Cerebellar cortex (tissue), 1 donor: ENCODE measurements at places on chromosomes 7 and 10.
A peak's percentile ranks its signal among the peaks of the same experiment; 100 is the strongest.

DNA sequence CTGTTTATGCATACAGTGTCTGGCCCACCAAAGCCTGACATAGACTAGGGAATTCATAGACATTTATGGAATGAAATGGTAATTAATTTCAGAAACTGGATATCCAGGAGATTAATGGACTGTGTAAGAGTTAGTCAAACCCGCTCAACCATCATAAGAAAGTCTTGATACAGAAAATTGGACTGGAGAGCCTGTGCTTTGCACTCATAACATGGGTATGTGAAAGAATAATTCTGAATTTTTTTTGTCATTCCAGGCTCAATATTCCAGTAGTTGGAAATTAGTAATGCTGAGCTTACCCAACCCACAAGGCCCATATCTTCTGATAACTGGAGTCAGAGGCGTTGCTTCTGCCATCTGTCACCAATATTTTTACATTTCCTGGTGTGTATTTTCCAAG is 799.7 kb upstream of the IGFBP3 start:
- no peak for DNase-seq

DNA sequence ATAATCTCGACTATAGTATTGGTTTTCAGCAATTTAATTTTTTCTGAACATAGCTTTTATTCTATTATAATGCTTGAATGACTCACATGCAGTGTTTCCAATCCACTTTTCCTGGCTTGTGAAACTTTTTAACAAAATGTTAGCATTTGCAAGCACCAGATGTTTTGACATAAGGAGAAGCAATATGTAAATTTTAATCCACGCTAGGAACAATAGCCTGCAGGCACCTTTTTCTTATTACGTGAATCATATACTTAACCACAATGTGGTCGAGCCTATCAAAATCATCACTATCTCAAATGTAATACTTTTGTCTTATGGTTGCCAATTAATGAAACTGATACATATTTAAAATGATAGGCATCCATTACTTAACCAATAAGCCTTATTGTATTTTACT is 97.1 kb downstream of the TFEC start:
- no peak for DNase-seq

GRCh38 chr7:66282591-66282935 is 77.4 kb downstream of the TPST1 start:
- DNase-seq, result no peak

GRCh38 chr10:458421-458851 is 231.0 kb downstream of the DIP2C start:
- DNase-seq, result no peak

GRCh38 chr7:107318523-107319160 is 149.8 kb downstream of the HBP1 start:
- DNase-seq, result no peak

- no peak for DNase-seq
Measured at GRCh38 chr10:895324-895723, 36.2 kb downstream of the LARP4B start.

- no peak for DNase-seq
Measured at GRCh38 chr7:93279541-93279940, 47.4 kb downstream of the VPS50 start.

DNA sequence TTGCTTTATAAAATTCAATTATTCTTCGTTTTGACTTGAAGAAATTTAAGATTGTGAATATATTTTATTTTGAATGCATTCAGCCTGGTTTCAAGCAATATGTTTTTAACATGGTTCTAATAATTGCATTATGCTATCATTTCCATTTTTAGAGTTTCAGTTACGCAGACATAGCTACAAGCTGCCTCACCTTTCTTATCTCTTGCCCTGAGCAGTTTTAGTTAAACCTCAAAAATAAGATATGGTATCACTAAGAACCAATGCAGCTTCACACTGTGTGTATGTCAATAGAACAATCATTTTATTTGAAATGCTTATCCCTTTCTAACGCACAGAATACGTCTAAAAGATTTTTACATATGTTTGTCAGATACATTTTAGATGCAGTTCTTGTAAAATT is 632.6 kb upstream of the KCND2 start:
- no peak for DNase-seq

DNA sequence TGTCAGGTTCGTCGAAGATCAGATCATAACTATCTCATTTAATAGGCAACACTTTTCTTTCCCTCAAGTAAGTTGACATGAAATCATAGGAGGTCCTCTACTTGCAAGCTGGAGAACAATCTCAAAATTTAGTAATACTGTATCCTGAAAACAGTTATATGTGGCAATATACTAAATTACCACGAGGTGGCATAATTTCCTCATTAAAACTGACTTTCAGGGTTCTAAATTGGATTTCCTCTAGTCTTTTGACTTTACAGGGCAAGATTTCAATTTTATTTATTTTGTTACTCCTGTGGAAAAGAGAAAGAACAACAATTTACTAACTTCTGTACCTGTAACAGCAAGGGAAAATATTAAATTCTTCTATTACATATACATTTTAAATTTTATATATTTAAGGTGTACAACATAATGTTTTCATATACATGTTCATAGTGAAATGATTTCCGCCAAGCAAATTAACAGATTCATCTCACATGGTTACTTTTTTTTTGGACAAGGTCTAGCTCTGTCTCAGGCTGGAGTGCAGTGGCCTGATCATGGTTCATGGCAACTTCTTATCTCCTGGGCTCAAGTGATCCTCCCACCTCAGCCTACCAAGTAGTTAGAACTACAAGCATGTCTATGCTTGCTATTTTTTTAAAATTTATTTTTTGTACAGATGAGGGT is 53.4 kb upstream of the CYP2C18 start:
- DNase-seq, result peak; percentile 33

GRCh38 chr7:140922741-140923345 is 1.9 kb downstream of the BRAF start:
- no peak for DNase-seq

DNA sequence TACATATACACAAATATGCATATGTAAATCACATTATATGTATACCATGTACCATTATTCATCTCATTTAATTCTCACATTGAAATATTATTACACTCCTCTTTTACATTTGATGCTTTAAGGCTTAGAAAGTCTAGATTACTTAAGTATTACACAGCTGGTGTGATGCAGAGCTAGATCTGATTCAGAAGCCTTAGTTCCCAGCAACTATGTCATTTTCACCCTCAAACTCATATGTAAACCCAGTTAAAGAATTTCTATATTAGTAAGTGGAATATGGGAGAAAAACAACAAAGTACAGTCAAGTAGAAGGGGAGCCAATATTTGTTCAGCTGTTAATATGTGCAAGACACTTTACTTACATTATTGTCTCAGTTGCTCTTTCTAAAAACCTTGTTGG is 74.3 kb upstream of the CSTF2T start:
- no peak for DNase-seq

DNA sequence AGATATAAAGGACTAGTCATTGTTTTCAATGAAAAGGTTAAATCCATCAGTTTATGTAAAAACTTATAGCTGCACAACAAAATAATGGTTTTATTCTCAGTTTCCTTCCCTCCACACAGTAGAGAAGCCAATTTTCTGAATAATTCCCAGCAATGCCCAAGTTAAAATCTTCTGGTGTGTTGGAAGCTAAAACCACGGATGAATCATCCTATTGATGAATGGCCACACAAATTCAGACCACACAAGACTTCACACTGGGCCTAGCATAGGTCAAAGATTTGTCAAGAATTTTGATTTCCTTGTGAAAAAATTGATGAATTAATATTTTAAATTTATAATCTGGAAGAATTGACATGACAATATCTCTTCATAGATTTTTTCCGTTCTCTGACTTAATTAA is 617.6 kb downstream of the INHBA start:
- DNase-seq, result no peak

DNA sequence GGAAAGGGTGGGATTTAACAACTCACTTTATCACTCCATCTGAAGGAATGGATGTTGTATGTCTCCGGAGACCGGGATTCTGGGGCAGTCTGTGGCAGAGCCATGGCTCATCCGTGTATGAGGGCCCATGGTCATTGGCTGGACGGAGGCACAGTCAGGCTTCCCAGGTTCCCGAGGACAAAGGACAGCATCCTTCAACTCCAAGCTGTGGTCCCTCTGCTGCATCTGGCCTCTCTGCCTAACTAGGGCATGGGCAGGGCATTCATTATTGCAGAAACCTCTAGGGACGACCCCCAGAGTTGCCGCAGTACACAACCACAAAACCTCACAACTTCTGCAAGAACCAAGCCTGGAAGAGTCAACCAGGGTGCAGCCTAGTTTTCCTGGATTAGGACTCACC is 525.2 kb downstream of the GLRX3 start:
- no peak for DNase-seq

- DNase-seq, result no peak
Measured at GRCh38 chr7:154672659-154673415, 330.1 kb downstream of the PAXIP1 start.

- DNase-seq, result no peak
Measured at GRCh38 chr7:108908456-108908855, 338.8 kb downstream of the DNAJB9 start.

DNA sequence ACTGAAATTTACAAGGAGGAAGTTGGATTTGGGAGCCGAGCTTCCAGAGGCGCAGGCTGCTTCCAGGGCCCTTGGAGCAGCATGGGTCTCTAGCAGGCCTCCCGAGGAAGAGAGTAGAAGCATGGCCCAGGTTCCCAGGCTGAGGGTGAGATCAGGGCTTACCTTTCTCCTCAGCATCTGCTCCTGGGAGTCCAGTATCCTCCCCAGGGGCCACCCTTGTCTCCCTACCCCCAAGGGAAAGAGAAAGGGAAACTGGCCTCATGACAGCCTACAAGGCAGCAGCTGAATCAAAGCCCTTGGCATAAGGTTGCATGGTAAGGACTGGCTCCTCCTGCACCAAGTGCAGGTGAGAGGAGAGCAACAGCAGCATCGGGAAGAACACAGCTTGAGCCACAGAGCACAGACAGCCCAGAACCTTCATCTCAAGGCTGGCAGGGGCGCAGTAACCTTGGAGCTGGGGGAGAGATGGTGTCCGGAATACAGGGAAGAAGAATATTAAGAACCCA is 114.5 kb downstream of the MARCHF5 start:
- no peak for DNase-seq

- no peak for DNase-seq
Measured at GRCh38 chr7:38413784-38414183, 140.3 kb upstream of the TARP start.

DNA sequence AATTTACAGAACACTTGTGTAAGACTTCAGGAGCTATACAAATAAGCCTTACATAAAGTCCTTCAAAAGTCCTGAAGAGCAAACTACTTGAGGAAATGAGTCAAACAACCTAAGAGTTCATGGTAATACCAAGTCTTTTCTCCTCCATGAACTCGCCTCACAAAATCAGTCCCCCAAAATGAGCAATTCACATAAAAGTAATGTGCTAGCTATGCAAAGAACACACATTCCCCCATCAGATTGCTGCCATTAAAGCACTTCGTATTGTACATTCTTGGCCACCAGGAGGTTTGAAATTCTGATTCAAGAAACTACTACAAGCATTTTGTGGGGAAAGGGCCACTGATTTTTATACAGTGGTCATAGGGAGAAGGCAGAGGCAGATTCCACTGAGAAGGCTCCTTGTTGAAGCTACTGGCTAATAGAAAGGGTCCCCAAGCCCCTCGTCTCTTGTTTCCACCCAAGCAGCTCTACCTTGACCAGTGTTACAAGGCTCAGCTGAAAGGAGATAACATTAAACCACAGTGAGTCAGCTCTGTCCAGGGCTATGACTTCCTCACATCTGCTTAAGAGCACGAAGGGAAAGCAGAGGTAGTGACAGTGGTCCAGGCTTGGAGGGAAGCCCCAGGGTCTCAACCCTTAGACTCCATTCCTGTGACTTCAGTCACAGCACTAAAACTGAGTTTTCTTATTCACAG is 115.2 kb upstream of the CDK1 start:
- DNase-seq, result no peak

DNA sequence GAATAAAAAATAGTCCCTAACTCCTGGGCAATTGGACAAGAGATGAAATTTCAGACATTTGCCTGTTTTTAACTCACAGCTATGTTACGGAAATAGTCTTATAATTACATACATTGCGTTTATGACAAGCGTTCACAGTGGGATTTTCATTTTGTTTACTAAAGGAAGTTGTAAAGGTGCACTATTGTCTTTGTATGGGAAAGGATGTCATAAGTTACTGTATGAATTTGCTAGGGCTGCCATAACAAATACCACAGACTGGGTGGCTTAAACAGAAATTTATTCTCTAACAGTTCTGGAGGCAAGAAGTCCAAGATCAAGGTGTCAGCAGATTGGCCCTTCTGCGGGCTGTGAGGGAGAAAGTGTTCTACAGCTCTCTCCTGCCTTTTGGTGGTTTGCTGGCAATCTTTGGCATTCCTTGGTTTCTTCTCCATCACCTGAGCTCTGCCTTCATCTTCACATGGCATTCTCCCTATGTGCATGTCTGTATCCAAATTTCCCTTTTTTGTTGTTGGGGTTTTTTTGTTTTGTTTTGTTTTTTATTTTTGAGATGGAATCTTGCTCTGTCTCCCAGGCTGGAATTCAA is 5.6 kb downstream of the NFE2L3 start:
- no peak for DNase-seq

GRCh38 chr10:121668314-121669027 is 70.2 kb upstream of the FGFR2 start:
- DNase-seq, result peak; percentile 68

DNA sequence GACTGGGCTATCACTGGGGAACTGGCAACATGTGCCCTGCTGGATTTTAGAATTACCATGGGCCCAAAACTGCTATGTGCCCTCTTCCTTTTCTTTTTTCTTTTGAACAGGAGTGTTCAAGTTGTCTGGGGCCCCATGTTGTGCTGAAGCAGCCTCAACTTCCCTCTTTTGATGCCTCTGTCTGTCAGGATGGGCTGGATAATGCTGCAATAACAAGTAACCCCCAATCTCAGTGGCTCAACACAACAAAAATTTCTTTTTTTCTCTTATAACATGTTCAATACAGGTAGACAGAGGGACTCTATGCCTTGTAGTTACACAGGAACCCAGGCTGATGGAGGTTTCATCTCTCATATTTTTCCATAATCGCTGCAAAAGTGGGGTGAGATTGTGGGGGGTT is 8.2 kb upstream of the PCBD1 start:
- DNase-seq, result no peak

DNA sequence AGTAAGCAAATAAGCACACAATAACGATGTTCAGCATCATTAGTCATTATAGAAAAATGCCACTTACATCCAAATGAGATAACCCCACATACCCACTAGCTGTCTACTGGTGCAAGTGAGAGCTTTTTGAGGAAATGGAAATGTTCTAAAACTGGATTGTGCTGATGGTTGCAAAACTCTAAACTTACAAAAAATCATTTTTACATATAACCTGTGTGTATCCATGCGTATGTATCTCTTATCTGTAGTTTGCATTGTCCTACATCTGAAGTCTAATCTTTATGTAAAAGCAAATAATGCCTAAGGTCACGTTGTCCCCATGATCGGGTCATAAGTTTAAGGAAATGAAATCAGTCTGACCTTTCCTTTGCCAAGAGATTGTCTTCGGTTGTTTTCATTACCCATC is 81.6 kb upstream of the DNAJB6 start:
- no peak for DNase-seq

- DNase-seq, result peak; percentile 36
Measured at GRCh38 chr7:120741371-120742042, 116.4 kb downstream of the TSPAN12 start.

GRCh38 chr7:65981965-65982792 is at the start of gene GUSB:
TSS of gene GUSB (minus strand) at chr7:65982213. CDS start at chr7:65982183, 30 bp downstream.
- peak; percentile 92 for DNase-seq
